ENCODE measurements at places on chromosomes 4 and X.

- no peak for DNase-seq
These were observed 63.9 kb downstream of the ENPP6 start for GRCh38 chr4:184153781-184154180.

DNA sequence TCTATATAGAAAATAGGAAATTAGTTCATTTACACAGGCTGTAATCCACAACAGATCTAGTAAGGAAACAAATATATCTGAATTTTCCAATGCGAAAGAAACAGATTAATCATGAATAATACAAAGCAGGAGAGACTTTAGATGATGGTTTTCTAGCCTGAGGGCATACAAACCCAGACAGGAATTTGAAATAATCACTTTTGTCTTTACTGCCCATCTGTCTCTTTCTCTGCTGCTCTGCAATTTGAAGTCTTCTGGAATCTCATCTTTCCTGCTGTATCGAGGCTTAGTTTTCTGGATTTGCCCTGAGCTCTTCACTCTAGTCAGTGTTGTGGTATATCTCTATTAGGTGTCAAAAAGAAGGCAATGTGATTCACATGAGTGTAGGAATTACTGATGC lies 711.8 kb upstream of the FAM241A start:
- no peak for DNase-seq

- DNase-seq = peak; percentile 71
These were observed 115.4 kb upstream of the NUDT6 start for GRCh38 chr4:123037804-123038203.

DNA sequence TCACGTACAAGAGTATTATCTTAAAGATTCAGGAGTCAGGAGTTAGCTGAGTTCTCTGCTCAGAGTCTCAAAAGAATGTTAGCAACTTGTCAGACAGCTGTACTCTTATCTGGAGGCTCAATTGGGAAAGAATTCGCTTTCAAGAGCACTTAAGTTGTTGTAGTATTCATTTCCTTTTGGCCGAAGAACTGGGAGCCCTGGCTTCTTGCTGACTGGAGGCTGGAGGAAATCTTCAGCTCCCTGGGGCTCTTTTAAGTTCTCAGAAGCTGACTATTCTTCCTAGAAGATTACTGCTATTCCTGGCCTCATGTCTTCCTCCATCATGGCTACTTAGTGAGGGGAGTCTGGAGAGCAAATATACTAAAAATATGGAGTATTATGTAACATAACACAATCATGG lies 587.2 kb downstream of the EPHA5 start:
- DNase-seq = no peak

DNA sequence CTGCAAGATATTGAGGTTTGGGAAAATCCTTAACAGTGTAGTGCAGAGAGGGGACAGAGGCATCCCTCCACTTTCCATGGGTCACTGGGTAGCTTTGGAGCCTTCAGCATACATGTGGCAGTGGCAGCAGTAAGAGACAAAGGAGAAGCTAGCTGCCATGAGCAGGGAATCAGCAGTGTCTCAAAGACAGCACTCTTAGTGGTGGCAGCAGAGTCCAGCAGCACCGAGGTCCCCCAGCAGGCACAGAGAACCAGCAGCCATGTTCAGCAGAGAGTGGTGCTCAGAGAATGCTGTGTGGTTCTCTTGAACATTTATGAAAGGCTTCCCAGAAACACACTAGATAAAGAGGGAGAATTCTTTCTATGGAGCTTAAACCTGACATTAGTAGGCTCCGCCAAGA lies 308.5 kb downstream of the CENPC start:
- no peak for DNase-seq

DNA sequence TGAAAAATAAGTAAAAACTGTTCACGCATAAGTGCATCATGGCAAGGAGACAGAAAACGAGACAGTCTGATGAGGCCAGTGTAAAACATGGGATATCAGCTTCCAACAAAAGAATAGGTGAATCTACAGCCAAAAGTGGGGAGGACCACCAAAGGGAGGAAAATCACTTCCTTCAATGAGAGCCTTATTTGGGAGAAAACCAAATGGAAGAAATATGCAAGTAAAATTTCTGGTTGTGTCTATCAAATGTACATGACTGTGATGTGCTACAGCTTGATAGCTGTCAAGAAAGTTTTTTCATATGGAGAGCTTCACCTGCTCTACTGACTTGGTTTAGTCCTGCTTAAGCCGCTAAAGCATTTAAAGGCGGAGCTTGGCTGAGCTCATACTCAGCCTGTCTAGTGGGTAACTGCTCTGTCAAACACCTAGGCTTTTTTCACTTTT lies 66.2 kb downstream of the MAGEA1 start:
- DNase-seq = peak; percentile 1

GRCh38 chr4:154640999-154641398 lies 28.5 kb upstream of the FGG start:
- DNase-seq = no peak

- no peak for DNase-seq
These were observed 301.2 kb upstream of the DIAPH2 start for GRCh38 chrX:96383428-96383827.

DNA sequence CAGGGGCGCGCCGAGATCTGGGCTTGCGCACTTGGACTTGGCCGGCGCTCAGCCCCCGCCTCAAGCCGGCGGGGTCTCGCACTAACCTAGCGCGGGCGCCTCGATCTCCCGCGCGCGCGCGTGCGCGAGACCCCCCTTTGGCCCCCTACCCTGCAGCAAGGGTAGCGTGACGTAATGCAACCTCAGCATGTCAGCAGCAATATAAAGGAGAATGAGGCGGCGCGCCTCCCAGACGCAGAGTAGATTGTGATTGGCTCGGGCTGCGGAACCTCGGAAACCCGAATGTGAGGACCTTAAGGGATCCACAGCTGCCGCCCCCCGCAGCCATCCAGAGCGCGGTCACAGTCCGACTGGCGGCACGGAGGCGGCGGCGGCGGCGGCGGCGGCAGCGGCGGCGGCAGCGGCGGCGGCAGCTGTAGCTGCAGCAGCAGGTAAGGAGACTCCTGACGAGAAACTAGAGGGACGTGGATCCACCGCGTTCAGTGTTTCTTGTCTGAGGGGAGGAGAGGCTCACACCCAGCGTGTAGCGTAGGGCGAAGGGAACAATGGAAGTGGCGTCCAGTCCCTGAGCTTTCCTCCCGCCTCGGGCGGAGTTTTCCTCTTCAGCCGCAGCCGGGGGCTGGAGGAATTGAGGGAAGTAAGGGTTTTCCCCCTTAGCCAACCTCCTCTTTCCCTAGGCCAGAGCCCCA lies at the start of the genes SATL1 and ZNF711:
TSS of gene SATL1 (minus strand) at position 19 of the 689 bp plus-strand sequence. CDS start 134,811 bp downstream, outside the sequence.
TSS of gene ZNF711 (plus strand) at position 231 of the 689 bp plus-strand sequence. CDS start 3,582 bp downstream, outside the sequence.
- peak; percentile 73 for DNase-seq

- DNase-seq = peak; percentile 66
These were observed 50.8 kb downstream of the SMIM14 start for GRCh38 chr4:39587881-39588280.

DNA sequence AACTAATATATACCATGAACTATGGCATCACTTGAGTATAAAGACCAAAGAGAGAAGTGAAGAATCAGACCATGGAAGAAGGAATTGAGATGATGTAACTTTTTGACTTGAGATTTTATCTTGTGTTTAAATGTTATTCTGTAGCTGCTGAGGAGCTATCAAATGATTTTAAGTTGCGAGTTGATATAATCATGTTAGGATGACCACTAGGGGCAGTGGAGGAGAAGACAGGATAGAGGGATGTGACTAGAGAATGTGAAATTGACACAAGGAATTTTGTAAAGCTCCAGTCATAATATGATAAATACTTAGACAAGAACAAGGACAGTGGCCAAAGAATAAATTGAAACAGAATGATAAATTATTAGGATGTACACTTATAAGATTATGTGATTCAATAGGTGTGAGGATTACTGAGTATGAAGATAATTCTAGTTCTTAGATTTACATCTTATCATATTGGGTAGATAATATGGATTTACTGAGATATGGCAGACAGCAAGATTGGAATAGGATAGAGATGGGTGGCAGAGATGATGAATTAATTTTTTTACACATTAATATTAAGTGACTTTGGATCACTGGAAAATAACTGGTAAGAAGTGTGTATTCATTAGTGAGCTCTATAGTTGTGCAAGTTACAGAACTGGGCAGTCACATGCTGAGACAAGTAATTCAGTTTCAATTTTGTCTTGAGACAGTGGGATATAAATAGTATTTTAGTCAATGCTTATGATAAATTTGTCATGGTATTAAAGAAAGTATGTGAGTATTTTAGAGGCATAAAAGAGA lies 816.0 kb upstream of the PCDH10 start:
- peak; percentile 3 for DNase-seq

DNA sequence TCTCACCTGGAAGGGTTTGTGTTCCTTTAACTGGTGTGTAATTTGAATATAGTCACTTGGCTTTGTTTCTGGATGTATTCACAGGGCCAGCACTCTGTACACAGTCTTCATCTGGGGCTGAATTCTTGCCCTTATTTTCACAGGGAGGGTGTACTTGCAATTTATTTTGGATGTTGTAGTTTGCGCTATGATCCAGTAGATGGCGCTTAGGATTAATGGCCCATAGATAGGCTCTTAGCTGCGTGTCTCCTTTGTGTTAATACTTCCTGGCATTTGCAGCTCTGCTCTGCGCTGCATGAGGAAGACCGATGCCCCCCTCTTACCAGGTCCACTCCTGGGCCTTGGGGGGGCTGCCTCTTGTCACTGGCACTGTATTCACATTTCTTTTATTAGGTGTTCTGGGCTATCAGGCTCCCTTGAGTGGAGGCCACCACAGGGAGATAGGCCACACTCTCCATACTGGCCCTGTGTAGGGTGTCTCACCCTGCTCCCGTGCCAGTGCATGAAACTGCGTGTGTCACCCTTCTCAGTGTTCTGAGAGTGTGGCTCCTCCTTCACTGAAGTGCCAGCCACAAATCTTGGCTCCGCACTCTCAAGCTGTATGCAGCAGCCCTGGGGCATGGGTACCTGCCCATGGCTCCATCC lies 562.2 kb downstream of the ZIC3 start:
- peak; percentile 38 for DNase-seq

DNA sequence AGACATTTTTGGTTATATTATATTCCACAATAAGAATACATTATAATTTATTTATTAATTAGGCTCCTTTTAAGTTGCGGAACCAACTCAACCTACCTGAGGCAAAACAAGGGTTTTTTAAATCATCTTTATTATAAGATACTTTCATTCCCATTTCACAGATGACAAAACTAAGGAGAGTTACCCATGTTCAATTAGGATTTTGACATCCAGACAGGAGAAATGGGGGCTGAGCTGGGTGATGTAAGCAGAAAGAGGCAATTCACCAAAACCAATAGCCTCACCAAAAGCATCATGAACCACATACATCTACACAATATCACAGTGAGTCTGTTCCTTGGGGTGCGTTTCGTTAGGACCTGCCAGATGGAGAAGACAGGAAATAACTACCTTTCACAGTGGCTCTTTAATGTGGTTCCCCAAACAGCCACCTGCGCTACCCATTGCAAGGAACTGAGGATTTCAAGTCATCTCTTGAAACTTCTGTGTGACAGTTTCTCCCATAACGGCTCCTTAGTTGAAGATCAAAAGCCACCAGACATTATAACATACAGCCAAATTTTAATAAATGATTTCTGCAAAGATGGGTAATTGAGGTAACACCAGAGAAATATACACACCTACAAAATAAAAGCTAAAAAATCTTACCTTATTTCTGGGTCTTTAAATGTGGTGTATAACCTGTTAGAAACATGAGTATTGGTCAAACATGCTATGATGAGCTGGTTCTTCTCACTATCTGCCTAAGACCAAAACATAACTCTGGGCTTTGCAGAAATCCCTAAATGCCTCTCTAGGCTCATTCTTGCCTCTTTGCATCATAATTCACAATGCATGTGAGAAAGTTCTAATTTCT lies 190.6 kb upstream of the LEF1 start:
- DNase-seq = no peak

- DNase-seq = peak; percentile 59
These were observed 71.9 kb downstream of the PDLIM5 start for GRCh38 chr4:94523617-94524016.

DNA sequence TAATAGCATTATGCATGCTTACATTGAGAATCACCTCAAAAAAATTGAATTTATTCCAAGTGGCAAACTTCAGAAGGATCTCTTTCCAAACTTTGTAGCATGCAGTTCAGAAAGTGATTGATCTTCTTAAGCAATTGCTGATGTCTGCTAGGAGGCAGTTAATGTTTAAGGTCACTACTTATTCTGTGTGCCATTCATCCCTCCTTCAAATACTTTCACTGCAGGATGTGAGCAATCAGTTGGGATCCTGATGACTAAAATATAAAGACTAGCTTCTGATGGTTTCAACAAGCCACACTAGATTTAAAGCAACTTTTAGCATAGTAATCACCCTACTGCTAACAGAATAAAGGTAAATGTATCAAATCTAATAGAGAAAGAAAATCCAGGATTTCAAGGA lies 414.1 kb downstream of the ADGRL3 start:
- peak; percentile 49 for DNase-seq

DNA sequence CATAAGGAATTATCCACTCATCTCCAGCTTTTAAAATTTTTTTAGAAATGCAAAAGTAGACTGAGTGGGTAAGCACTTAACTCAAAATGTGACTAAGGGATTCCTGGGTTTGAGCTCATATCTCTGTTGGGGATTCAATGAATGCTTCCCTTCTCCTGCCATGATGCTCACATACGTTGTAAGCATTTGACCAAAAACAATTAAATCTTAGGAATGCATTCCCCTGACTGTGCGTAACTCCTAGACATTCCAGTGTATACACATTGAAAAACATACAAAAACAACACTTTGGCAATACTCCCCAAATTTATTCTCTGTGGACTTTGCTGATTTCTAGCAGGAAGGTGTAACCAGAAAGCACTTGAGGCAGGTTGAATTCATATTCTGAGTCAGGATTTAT lies 29.8 kb downstream of the SPANXA2 start:
- peak; percentile 28 for DNase-seq

Data from fibroblast of skin of right biceps (primary cell).